EL (cell line): ENCODE measurements at places on chromosomes 2 and 18.

- DNase-seq = no peak
Measured at GRCh38 chr18:8695932-8696517, 9.3 kb upstream of the MTCL1 start.

DNA sequence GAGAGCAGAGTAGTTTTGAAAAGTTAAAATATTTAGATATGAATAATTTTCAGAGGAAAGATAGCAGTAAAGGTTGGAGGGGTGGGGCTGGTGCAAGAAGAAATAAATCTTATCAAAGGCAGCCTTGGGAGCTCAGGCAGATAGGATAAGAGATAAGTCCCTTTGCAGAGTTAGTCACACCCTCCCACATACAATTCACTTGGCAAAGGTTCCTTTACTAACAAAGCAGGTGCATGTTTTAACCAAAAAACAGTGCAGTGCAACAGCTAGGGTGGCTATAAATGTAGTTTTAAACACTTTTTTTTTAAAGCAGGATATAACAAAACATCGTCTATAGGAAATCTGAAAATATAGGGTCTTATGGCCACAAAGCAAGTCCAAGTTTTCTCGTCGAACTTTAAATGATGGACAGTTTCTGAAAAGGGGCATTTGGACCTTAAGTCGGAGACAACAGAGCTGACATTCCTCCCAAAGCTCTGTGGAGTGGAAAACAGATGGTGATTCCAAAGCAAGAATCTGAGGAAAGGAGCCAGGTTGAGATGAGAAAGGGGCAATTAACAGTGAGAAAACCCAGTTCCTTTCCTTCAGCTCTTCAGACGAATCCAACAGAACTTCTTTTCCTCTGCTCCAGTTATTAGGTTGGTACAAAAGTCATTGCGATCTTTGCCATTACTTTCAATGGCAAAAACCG is 53.0 kb downstream of the EPHA4 start:
- peak; percentile 5 for DNase-seq

GRCh38 chr2:204205082-204205481 is 268.5 kb downstream of the ICOS start:
- DNase-seq = no peak

DNA sequence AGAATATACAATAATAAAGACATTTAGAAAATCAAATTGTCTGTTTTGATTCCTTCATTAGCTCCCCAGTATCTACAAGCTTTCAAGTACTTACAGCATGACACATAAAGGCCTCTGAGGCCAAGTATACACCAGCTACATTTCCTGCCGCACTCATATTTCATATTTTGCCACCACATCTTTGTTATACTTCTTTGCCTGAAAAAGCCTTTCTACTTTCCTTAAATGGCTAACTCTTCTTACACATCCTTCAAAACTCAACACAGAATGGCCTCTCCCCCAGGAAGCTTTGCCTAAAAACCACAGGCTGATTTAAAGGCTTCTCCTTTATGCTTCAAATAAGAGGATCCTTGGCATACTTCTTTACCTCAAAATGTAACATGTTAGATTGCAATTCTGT is 4.5 kb downstream of the STK17B start:
- peak; percentile 76 for DNase-seq

DNA sequence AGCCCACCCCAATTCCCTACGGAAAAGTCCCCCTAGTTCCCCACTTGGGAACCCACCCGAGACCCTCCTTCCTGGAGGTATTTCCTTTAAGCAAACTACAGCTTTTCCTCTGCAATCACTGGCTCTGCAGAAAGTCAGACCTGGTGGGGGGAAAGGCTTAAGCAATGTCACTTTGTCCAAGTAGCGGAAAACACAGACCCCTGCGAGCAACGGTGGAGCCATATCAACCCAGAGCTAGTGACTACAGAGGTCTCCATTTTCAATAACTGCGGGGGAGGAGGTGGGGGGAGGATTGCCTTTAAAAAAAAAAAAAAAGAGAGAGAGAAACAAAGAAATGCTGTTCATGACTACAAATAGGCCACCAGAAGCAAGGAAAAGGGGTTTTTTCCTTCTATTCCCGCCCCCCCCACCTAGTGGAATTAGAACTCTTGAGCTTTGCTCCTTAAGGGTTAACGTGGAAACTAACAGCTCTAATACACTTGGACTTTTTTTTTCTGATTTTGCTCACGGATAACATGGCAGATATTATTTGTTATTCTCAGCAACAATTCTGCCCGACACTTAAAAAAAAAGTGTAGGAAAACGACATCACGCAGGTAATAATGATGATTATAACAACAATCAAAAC is 1.1 kb upstream of the FRZB start:
- no peak for DNase-seq
